Spleen (tissue), 13 donors: ENCODE measurements at places on chromosomes 13 and 19. TPM values are rescaled to one million over a fixed set of nuclear protein-coding genes. Genes with fewer than 3 reads are reported as not detected.
A peak's percentile ranks its signal among the peaks of the same experiment; 100 is the strongest.

DNA sequence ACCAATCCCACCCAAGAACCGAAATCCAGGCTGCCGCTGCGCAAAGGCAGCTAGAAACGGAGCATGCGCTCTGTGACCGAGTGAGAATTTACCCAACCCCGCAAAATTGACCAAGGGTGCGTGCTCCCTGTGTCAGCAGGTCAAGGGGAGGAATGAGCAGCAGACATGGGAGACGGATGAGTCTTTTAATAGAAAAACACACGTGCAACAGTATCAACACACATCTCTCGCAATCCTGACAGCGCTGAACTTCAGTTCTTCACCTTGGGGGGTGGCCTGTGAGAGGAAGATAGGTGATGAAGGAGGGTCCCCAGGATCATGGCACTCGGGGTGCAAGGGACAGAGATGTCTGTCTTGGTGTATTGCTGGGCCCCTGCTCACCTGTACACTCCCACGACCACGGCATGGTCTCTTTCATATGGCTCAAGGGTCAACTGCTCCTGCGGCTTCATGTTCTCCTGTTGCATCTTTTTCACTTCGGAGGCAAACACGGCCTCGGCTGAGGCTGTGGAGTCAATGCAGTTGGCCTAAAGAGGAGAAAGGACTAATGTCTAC, 402 bp upstream of the DYRK1B start:
- peak; percentile 80 for DNase-seq

DNA sequence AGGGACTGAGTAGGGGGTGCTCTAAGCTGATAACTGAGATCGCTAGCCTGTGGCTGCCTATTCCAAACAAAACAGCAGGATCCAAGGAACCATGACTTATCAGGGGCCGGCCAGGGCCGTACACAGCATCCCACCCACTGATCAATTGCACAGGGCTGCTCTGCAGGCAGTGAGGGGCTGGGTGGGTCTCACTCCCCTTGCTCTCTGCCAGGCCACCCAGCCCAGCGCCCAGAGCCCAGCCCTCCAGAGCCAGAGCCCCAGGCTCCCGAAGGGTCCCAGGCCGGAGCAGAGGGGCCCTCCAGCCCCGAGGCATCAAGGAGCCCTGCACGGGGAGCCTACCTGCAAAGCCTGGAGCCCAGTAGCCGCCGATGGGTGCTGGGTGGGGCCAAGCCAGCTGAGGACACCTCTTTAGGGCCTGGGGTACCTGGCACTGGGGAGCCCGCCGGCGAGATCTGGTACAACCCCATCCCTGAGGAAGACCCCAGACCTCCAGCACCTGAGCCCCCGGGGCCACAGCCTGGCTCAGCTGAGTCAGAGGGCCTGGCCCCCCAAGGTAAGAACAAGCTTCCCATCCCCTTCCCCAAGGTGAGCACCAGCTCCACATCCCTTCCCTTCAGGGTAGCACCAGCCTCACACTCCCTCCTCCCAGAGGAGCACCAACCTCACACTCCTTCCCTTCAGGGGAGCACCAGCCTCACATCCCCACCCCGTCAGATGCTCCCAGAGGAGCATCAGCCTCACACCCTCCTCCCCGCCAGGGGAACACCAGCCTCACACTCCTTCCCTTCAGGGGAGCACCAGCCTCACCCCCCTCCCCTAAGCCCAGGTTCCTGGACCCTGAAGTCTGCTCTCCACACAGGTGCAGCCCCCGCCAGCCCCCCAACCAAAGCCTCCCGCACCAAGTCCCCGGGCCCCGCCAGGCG, 1.9 kb downstream of the SYDE1 start:
- no peak for DNase-seq

- no peak for DNase-seq
Observed at GRCh38 chr19:15684828-15685227, 11.9 kb downstream of the CYP4F12 start.

GRCh38 chr19:18718015-18718526, 34.6 kb downstream of the CRTC1 start:
- no peak for DNase-seq

- DNase-seq: no peak
Observed at GRCh38 chr13:51683597-51683996, 99.3 kb downstream of the WDFY2 start.

DNA sequence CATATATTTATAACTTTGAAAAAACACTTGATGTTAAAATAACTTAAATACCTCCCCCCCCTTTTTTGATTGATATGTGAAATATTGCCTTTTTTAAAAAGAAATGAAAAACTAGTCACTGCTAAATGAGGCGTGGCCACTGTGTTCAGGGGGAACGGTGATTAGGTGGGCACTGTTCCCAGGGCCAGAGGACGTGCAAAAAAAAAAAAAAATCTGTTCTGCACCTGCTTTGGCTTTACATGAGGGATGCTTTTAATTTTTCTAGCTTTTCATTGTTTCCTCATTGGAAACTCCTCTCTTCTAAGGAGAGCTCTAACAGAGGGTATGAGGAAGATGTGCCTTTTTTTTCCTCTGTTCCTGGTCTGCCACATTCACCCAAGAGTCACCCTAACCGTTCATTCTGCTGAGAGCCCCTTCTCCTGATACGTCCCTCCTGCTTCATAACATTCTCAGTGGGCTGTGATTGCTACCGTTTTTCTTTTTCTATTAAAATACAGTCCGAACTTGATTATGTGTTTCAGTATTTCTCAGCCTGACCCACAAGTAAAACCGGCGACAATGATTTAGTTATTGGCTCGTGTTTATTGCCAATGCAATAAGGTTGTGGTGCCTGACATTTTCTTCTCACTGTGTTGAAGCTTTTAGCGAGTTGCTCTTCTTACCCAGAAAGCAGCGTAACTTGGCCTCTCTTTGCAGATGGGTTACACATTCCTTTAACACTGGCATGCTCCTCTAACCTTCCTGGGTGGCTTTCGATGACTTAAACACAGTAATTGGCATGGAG, 64.8 kb upstream of the ZNF536 start:
- DNase-seq: no peak

DNA sequence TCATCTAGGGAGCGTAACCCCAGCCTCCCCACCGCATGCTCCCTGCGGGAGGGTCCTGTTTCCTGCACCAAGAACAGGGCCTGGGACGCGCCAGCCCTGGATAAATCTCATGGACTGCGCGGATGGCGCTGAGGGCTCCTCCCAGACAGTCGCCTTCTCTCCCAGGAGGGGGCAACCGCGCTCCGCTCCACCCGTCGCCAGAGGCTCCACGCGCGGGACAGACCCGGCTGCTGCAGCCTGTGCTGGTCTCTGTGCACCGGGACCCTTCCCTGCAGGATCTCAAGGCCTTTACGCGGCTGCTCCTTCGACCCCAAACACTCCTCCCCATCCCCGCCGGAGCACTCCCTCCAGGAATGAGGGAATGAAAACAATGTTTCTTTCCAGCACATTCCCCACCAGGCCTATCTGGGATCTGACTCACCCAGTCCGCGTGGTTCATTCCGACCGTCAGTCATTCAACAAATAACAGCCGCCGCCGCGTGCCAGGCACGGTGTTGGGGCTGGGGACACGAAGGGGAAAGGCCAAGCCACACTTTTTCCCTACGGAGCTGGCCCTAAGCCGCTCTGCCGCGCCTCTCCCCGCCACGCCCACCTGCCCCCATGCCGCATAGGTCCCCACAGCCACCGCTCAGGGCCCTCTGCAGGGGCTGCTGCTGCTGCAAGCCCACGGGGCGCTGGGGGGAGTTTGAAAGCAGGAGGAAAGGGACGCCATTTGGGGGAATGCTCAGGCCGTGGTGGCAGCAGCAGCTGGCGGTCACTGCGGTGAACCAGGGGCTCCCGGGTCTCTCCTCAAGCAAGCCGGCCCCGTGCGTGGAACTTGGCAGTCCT, 6.0 kb downstream of the PNMA8B start:
- peak; percentile 78 for DNase-seq

The RNF225 gene
- not detected for total RNA-seq

The NTF4 gene
- total RNA-seq: not detected
